ENCODE measurements at places on chromosomes 11 and 22. TPM values are rescaled to one million over a fixed set of nuclear protein-coding genes. Genes with fewer than 3 reads are reported as not detected.

DNA sequence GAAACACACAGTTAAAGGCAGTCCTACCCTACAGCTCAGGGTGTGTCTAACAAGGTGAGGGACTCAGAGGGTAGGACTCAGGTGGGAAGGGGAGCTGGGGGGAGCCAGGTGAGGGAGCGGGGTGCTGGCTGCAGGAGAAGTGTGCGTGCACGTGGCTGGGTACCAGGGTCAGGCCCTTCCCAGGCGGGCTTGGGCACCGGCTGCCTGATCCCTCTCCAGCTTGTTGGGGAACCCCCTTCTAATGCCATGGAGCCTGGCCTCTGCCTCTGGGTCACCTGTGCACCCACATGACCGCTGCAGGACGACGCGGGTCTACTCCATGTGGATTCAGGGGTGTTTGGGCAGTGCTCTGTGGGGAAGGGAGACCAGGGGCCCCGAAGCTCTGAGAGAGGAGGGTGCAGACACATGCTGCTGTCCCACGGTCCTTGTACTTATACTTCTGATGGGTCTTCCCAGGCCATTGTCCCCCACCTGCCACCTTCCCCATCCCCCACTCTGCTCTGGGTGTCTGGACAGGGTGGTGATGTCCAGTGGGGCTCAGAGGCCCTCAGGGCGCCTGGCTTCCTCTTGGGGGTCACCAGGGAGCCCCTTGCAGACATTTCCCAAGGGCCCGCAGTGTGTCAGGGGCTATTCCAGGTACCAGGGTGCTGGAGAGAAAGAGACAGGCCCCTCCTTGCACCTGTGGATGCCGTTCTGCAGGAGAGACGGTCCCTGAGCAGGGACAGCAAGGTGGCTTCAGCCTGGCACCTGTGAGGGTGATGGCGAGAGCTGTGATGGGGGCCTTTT, 10.4 kb upstream of the MRGPRD start:
- DNase-seq: no peak

DNA sequence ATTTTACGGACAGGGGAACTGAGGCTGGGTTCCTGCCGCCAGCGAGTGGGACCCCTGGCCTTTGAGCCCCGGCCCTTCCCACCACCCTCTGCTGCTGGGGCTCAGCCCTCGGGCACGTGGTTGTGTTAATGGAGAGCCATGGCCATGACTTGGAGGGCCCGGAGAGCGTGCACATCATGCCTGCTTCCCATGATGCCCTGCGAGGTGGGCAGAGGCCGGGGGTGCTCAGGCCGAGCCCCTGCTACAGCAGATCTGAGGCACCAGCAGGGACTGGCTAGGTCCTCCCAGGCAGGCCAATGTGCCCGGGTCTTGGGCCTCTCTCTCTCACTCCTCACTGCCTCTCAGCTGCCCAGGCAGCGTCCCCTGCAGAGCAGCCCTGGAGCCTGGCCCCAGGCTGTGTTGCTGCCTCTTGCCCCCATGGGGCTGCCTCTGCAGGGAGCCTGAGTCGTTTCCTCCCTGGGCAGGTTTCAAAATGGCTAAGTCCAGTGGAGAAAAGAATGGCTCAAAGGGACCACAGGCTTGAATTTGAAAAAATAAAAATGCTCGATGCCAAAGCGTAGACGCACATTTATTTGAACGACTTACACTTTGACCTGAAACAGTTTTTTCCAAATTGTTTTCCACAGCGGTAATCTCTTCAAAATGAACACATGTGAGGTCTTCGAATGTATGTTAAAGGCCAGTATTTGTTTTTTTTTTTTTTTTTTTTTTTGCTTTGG, 72.6 kb upstream of the CLDN5 start:
- DNase-seq: no peak

GRCh38 chr11:119041821-119042514, 11.3 kb upstream of the SLC37A4 start:
- DNase-seq: no peak

DNA sequence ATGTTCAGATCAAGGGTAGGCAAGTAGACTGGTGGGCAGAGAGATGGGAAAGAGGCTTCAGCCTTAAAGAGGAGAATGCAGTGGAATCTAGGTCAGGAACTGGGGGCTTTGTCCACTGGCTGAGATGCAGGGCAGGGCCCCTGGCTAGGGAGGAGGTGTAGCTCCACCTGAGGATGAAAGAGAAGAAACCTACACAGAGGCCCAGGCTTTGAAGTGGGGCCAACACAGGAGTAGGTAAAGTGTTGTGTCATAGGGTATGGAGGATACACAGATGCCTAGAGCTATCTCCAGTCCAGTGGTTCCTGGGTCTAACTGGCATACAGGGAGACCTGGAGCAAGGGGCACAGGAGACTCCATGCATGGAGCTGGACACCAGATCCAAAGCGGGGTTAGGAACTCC, 73.5 kb downstream of the RASSF10 start:
- no peak for DNase-seq

The SLC22A12 gene
- total RNA-seq: not detected

The SCT gene
- total RNA-seq: not detected

DNA sequence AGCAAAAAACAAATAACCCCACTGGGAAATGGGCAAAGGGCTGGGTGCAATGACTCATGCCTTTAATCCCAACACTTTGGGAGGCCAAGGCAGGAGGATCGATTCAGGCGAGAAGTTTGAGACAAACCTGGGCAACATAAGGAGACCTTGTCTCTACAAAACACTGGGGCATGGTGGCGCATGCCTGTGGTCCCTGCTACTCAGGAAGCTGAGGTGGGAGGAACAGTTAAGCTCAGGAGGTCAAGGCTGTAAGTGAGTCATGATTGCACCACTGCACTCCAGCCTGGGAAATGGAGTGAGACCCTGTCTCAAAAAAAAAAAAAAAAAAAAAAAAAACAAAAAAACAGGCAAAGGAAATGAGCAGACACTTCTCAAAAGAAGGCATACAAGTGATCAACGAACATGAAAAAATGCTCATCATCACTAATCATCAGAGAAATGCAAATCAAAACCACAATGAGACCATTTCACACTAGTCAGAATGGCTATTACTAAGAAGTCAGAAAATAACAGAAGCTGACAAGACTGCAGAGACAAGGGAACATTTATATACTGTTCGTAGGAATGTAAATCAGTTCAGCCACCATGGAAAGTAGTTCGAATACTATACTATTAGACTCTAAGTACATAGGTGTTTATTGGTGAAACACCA, 48.2 kb upstream of the SMCO4 start:
- DNase-seq: no peak

DNA sequence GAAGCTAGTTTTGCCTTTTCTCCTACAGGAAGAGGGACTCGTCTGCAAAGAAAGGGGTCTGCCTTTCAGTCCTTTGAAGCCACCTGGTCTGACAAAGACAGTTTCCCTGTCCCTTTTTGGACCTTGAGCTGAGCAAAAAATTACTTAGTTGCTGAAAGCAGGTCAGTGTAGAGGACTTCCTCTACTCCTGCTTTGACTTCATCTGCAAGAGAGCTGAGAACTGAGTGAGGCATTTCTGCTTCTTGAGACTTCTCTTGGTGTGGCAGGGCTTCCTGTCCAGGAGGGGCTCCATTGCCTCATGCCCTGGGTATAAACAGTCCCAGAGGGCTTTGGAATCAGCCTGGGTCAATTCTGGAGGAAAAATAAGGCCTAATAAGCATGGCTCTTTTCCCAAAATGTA, 73.1 kb downstream of the ZNRF3 start:
- no peak for DNase-seq

The FUT4 gene
- 5.9 TPM for total RNA-seq

The OR56A1 gene
- not detected for total RNA-seq
